ENCODE measurements at places on chromosomes 12 and 14. TPM values are rescaled to one million over a fixed set of nuclear protein-coding genes. Genes with fewer than 3 reads are reported as not detected.

GRCh38 chr14:92263681-92264080 lies 59.3 kb upstream of the SLC24A4 start:
- no peak for DNase-seq

GRCh38 chr12:16675438-16675837 lies 69.5 kb upstream of the LMO3 start:
- DNase-seq: no peak

DNA sequence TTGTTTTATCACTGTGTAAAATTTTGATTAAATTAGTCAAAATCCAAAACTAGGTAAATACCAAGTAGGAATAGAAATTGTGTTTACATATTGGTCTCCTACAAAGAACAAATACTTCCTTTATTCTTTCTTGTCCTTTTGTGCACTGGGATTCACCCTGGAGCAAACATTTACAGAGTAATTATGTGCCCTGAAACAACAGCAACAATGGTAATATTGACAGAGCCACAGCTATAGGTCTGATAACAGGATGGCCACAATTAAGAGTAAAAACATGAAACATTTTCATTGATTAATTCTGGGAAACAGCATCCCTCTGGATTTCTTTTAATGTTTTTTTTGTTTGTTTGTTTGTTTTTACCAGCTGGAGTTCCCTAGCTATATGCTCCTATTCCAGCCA lies 61.2 kb downstream of the SLC38A6 start:
- no peak for DNase-seq

- no peak for DNase-seq
Measured at GRCh38 chr14:73142216-73142615, 5.9 kb downstream of the PSEN1 start.

GRCh38 chr14:22432348-22432976 lies 156.6 kb downstream of the DAD1 start:
- peak; percentile 88 for DNase-seq

NPFF gene
- 2.1 TPM for polyA plus RNA-seq

GRCh38 chr12:24404086-24404815 lies 454.8 kb upstream of the SOX5 start:
- no peak for DNase-seq

KLRD1 gene
- polyA plus RNA-seq: 0.37 TPM

- no peak for DNase-seq
Measured at GRCh38 chr12:80777587-80777986, 60.9 kb downstream of the MYF5 start.

DNA sequence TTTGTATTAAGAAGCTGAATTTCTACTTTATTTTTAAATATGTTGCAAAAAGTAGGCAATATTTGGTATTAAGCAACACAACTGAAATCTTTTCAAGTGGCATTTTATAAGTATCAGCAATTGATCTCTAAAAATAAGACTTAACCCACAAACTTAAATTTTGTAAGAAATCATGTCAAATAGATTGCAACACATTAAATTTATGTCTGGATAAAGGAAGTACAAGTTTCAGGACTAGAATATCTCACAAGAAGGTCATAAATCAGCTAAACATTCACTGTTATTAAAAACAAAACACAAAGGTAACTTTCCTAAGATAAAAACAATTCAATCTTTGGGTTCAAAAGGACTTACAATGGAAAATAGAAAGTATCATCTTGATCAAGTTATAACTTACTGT lies 32.8 kb downstream of the CPNE8 start:
- DNase-seq: no peak

GRCh38 chr14:90699016-90699415 lies 117.2 kb downstream of the TTC7B start:
- DNase-seq: no peak

GRCh38 chr12:69435644-69436043 lies 34.5 kb upstream of the FRS2 start:
- DNase-seq: no peak

GPR84 gene
- polyA plus RNA-seq: 0.15 TPM

SMCO2 gene
- polyA plus RNA-seq: 0.60 TPM

CKB gene
- polyA plus RNA-seq: 103 TPM

GRCh38 chr14:20732979-20733635 lies 12.6 kb upstream of the EDDM3A start:
- DNase-seq: no peak

GRCh38 chr14:22613106-22613695 lies 15.1 kb downstream of the ABHD4 start:
- DNase-seq: no peak

DNA sequence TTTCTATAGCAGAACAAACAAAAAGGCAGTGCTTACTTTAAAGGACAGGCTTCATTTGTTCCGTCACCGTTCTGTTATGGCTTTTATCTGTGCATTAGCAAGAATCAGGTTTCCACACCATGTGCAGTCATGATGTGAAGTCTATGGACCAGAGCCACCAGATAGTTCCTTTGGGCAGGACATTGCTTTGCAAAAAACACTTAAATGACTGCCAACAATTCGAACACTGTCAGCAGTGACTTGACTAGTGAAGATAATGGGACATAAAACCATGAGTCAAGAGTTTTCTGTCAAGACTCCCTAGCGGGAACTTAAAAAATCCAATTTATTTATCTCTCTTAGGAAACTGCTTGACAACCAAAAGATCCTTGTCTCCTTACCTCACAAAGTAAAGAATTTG lies 80.3 kb downstream of the NKX2-1 start:
- DNase-seq: no peak

GRCh38 chr12:2495417-2496112 lies 299.2 kb upstream of the FKBP4 start:
- DNase-seq: no peak

SPX gene
- polyA plus RNA-seq: 13.8 TPM

KCNK10 gene
- 0.27 TPM for polyA plus RNA-seq

SLC5A8 gene
- 33.1 TPM for polyA plus RNA-seq

TCL1B gene
- polyA plus RNA-seq: 0.60 TPM

DNA sequence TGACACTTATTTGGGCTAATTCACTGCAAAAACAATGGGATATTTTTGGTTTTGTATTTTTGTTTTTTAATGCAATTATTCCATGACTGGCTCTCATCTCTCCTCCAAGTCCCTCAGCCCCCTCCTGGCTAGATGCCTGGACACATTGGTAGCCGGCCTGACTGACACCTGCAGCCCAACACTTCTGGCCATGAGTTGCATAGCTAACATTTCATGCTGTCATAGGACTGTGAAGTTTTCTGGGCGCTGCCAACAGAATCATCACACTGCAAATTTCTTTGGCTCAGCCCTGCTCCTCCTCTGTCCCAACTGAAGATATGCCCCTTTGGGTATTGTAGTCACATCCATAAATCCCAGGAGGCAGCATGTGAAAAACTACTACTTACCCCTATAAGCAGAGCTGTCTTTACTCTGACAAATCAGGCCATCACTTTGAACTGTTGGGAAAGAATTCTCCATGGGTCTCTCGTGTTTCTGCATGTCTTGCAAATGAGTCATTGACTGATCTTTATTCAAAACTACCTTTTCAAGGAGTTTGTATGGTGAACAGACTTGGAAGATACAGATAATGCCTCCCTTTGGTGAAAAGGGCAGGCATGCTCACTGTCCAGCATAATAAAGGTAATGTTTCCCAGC lies 126.7 kb upstream of the LGR5 start:
- DNase-seq: no peak

GRCh38 chr12:108861878-108862587 lies 4.7 kb upstream of the SSH1 start:
- DNase-seq: no peak

DNA sequence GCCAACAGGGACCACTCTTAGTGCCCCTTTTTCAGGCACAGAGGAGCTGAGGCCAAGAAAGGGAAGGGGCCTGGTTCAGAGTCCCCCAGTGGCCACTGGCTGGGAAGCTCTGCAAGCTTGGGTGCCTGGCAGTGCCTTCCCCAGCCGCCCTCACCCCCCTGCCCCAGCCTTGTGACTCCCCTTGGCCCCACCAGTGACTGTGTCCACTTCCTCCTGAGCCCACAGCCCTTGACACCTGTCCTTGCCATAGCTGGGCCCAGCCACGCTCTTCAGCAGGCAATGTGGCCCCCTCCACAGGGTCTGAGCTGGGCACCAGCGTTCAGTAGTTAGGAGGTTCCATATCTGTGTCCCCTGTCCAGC lies 19.0 kb upstream of the C14orf180 start:
- no peak for DNase-seq

CPSF6 gene
- polyA plus RNA-seq: 137 TPM

DNA sequence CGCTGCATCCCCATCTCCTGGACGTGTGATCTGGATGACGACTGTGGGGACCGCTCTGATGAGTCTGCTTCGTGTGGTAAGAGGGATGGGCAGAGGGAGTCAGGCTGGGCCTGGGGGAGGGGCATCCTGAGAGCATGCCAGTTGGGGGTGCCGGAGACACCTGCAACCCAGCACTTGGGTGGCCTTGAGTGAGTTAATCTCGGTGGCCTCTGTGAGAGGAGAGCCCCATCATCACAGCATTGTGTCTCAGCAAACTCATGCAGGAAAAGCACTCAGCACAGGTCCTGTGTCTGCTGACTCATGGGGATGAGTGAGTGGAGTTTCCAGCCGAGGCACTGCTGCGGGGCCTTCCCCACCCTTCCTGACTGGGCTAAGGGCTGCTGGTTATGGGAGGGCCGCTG lies 19.6 kb upstream of the LRP1-AS start:
- no peak for DNase-seq

GRCh38 chr12:49953151-49953550 lies 2.6 kb downstream of the AQP2 start:
- DNase-seq: no peak

DNA sequence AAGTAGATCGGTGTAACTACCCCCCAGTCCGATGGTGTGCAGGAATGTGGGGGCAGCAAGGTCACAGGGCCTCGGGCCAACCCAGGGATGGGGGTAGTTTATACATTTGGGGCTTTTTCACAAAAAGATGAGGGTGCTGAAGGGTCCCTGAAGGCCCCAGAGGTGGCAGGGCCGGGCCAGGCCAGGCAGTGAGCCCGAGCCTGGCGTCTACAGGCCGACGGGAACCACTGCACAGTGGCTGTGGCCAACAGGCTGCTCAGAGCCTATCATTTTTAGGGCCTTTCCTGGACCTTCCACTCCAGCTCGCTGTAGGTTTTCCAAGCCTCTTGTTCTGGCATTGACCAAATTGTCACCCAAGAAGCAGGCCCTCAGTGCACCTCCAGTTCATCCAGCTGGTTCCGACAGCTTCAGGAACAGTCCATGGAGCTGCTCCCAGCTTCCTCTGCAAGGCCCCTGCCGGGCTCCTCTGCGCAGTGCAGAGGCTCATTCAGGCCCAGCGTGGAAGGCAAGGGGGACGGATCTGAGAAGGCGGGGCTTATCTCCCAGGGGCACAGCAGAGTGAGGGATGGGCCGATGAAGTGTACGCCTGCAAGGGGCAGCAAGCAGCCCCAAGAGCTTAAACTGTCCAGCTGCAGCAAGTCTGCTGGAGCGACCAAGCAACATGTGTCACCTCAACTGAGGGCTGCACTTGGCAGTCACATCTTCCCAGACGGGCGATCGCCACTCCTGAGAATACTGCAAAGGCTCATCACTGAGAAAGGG lies 13.9 kb downstream of the CDCA4 start:
- no peak for DNase-seq

- no peak for DNase-seq
Measured at GRCh38 chr12:98224584-98225221, 290.7 kb upstream of the TMPO start.

- DNase-seq: peak; percentile 94
Measured at GRCh38 chr12:120534203-120534702, at the start of gene RNF10. RNF10 (plus strand) TSS chr12:120534356; CDS start chr12:120534812, 456 bp downstream.

GRCh38 chr14:100653409-100653808 lies 66.2 kb upstream of the BEGAIN start:
- no peak for DNase-seq

KRT85 gene
- not detected for polyA plus RNA-seq

FBLN5 gene
- polyA plus RNA-seq: 138 TPM

DNA sequence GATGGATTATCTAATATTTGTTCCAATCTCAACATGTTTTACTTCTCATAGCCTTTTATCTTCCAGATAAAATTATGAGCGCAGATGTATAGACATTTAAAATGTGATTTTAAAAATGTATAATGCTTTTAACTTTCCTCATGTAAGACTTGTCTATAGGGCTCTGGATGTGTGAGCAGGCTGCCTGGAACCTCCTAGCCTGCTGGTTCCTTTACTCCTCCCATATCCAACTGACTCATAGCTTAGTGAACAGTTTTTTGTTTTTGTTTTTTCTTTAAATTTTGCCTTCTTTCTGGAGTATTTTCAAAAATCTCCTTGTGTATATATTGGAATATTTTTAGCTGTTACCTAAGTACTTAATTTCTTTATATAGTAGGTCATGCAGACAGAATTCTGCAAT lies 115.4 kb downstream of the PDE3A start:
- DNase-seq: no peak

DNA sequence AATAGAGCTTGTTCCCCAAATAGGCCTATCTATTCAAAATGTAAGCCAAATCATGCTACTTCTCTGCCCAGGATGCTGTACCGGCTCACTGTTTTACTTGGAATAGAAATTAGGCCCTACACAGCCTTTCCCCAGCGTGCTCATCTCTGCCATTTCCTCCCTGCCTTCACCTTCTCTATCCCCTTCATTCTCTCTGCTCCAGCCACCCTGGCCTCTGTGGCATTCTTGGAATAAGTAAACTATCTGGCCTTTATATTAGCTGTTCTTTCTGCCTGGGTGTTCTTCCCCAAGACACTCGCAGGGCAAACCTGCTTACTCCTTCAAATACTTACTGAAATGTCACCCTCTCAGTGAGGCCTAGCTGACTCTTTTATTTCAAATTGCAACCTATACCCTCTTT lies 30.9 kb upstream of the DYRK2 start:
- no peak for DNase-seq

GRCh38 chr14:58744801-58745394 lies 107.1 kb downstream of the DACT1 start:
- DNase-seq: no peak

OTUB2 gene
- 5.9 TPM for polyA plus RNA-seq

DNA sequence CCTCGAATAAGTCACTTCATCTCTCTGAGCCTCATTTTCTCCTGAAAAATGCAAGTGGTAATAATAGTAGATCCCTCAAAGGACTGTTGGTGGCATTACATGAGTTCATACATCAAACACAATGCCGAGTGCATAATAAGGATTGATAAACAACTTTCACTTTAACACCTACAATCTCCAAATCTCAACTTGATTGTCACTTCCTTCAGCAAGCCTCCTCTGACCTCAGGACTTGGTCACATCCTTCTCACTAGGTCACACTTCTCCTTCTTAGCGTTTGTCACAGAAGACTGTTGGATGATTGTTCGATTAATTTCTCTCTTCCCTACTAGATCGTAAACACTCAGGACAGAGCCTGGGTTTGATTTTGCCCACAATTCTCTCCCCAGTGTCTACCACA lies 7.9 kb upstream of the PRKAB1 start:
- DNase-seq: no peak

DNA sequence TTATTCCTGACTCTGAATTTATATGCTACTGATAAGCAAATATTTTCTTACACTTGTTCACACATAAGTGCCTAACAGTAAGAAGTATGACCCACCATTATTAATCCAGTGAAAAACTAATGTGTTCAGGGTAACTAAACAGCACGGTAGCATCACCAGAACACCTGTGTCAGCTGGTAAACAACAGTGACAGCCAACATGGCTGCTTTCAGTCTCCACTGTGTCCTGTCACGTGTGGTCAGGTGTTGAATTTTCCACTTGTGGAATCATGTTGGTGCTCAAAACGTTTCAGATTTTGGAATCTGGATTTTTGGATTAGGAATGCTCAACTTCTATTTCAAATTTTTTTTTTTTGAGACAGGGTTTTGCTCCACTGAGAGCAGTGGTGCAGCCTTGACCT lies 14.3 kb upstream of the ATP23 start:
- DNase-seq: no peak

- no peak for DNase-seq
Measured at GRCh38 chr12:68240079-68240478, 13.3 kb downstream of the IL22 start.

GRCh38 chr12:102522768-102523167 lies 42.4 kb upstream of the IGF1 start:
- no peak for DNase-seq

GRCh38 chr12:82919388-82920054 lies 232.8 kb downstream of the TMTC2 start:
- no peak for DNase-seq
